ENCODE measurements at places on chromosomes 12 and 14.

DNA sequence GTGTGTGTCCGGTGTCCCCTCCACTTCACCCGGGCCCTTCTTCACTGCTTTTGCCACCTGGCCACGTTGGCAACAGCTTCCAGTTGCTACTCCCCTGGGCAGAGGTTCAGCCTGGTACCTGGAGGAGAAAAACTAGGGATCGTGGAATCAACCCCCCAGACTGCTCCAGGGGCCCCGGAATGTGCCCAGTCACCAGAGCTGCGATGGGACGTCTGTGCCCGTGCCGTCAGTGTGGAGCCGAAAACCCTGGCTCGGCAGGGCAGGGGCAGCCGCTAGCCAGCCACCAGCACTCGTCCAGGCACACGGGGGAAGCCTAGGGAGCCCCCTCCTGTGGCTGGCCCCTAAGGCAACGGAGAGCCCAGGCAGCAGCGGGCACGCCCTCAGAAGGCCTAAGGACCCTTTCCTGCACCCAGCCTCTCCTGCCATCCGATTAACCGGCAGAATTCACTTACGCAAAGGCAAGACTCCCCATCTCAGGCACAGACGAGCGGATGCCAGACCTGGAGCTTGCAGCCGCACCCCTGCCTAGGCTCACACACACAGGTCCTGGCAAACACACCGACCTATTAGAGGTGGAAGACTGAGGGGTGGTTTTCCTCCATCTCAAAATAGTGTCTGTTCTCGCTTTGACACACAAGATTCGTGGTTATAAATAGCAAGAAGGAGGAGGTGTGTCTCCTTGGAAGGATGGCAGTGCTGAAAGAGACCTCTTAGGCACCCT is 62.6 kb downstream of the FBXL14 start:
- H3K27me3 ChIP-seq: peaks cover 11% of the 10 kb centered on the region
- H3K27ac ChIP-seq: no peak overlapping the region
- no peak for DNase-seq
- H3K36me3 ChIP-seq: no peaks in the 10 kb centered on the region
- peak overlapping the region; percentile 74 for H3K4me3 ChIP-seq

DNA sequence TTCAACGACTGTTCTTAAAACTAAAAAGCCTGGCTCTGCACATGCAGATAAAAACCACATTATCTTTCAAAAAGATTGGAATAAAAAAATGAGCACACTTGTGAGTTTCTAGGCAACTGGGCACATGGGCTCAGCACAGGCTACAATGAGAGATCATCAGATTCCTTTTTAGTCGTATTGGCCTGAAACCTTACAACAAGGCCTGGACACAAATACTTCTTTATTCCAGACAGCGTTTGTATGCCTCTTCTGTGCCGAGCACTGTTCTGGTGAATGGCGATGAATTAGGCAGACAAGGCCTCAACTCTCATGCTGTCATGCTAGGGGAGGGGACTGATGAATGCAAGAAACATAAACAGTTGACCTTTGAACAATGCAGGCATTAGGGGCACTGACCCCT is 463.0 kb downstream of the AACS start:
- H3K36me3 ChIP-seq: no peaks in the 10 kb centered on the region
- no peaks in the 10 kb centered on the region for H3K27me3 ChIP-seq

GRCh38 chr12:100127766-100128511 is 14.7 kb downstream of the BLTP3B start:
- H3K4me3 ChIP-seq: no peak overlapping the region
- DNase-seq: no peak
- no peak overlapping the region for H3K27ac ChIP-seq
- no peaks in the 10 kb centered on the region for H3K27me3 ChIP-seq
- H3K36me3 ChIP-seq: no peaks in the 10 kb centered on the region

DNA sequence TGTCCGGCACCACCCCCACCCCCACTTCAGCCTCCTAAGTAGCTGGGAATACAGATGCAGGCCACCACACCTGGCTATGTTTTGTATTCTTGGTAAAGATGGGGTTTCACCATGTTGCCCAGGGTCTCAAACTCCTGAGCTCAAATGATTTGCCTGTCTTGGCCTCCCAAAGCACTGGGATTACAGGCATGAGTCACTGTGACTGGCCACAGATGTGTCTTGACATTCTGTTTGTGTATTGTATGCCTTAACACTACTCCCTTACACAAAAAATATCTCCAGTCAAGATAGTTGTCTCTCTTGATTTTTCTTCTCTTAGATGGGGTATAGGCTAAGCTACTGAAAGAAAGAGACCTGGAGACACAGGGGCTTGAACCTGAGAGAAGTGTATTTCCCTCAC is 17.6 kb downstream of the CLEC14A start:
- DNase-seq: no peak
- no peaks in the 10 kb centered on the region for H3K27me3 ChIP-seq
- no peaks in the 10 kb centered on the region for H3K36me3 ChIP-seq
- no peak overlapping the region for H3K4me3 ChIP-seq

- no peak overlapping the region for H3K27ac ChIP-seq
- H3K36me3 ChIP-seq: no peaks in the 10 kb centered on the region
- peaks cover 23% of the 10 kb centered on the region for H3K4me1 ChIP-seq
Observed at GRCh38 chr12:113198296-113198695, 12.8 kb downstream of the RITA1 start.

DNA sequence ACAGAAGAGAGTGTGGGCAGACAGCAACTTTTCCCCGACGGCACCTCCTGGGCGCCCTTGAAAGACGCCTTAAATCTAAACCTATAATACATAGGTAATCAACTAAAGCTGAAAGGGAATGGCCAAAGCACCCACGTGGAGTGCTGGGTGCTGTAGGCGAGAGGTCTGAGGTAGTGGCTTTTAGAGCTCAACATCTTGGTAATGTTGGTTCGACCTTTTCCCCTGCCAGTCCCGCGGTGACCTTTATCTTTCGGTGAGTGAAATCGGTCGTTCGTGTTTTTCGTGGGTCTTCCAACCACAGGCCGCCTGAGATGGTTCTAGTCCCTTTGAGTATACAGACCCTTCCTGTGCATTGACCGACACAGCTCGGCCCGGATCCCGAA is 9.1 kb downstream of the OR6S1 start:
- H3K36me3 ChIP-seq: no peaks in the 10 kb centered on the region
- no peaks in the 10 kb centered on the region for H3K27me3 ChIP-seq

GRCh38 chr12:111869671-111870070 is 27.6 kb downstream of the MAPKAPK5 start:
- H3K27me3 ChIP-seq: no peaks in the 10 kb centered on the region
- no peaks in the 10 kb centered on the region for H3K4me1 ChIP-seq
- H3K27ac ChIP-seq: no peak overlapping the region
- no peak for DNase-seq
- H3K36me3 ChIP-seq: peaks cover 27% of the 10 kb centered on the region

DNA sequence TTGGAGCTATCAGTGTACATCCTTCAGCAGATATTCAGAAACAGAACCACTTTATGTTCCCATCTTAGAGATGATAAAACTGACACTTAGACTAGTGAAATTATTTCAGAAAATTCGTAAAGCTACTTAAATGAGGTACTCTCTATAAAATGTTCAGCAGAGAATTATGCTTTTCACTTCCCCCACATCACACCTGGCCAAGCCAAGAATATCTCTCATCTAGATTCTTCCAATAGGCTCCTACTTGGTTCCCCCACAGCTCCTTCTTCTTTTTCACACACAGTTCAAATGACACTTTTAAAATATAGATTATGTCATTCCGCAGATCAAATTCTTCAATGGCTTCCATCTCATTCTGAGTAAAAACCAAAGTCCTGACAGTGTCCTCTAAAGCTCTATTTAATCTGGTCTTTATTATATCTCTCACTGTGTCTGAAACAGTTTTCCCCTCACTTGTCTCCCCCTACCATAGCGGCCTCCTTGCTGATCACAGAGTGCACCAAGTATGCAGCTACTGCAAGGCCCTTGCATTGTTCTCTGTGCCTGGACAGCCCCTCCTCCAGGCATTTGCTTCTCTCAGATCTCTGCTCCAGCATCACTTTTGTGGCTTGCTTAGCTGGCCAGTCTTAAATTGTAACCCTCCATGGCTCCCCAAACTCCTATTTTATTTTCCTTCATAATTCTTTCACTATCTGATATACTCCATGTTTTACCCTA is 736.8 kb upstream of the USP15 start:
- no peak overlapping the region for H3K27ac ChIP-seq
- H3K36me3 ChIP-seq: no peaks in the 10 kb centered on the region
- no peak for DNase-seq
- no peak overlapping the region for H3K4me3 ChIP-seq
- H3K27me3 ChIP-seq: no peaks in the 10 kb centered on the region
- no peaks in the 10 kb centered on the region for H3K4me1 ChIP-seq

DNA sequence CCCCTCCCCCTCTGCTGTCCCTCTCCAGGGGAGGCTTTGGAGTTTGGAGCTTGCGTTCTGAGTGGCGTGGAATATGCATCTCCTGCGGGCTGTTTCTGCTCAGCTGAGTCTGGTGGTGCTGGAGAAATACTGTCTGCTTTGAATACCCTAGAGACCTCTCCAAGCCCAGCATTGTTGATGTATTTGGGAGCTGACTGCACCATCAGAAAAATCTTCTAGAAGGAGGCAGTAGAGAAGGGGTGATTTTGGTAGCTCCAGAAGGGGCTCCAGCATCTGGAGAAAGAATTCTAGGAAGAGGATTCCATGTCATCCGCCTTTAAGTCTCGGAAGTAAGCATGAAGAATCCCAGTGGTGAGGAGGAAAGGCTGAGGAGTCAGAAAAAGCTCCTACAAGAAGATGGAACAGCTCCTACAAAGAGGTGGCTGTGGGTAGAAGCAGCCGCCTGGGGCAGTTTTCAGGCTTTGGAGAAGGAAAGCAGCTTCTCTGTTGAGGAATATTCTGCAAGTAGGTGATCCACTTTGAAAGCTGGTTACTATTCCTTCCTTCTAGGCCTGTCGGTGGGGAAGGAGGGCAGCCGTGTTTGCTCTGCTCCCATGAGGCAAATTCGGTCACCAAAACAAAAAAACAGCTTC is 9.7 kb downstream of the MLXIP start:
- DNase-seq: no peak
- no peak overlapping the region for H3K4me3 ChIP-seq
- H3K4me1 ChIP-seq: peaks cover 59% of the 10 kb centered on the region
- H3K36me3 ChIP-seq: no peaks in the 10 kb centered on the region

DNA sequence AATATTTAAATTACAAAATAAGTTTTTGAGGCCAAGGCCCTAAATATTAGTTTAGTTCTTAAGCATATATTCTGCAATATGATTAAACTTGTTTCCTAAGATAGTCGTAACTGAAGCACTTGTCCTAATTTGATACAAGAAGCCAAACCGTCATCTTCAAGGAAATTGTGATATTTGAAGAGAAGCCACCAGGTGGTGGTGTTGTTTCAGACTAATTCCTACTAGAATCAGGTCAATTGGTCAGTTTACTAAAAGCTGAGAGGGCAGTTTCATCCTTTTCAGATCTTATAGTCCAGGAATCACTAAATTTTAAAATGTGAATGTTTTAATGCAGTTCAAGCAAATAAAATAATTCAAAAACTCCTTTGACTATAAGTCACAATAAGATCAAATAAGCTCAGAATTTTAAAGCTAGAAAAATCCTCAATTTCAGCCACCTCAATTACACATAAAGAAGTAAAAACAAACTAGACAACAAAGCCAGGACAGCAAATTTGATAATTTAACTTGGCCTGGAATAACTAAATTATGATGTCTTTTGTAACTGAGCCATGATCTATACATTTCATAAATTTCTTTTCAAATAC is 7.1 kb upstream of the ARL1 start:
- no peaks in the 10 kb centered on the region for H3K4me1 ChIP-seq
- no peaks in the 10 kb centered on the region for H3K27me3 ChIP-seq
- no peak overlapping the region for H3K27ac ChIP-seq
- DNase-seq: no peak
- no peak overlapping the region for H3K4me3 ChIP-seq

GRCh38 chr14:76936483-76936882 is 92.0 kb downstream of the IRF2BPL start:
- H3K27me3 ChIP-seq: no peaks in the 10 kb centered on the region
- peak overlapping the region; percentile 32 for H3K27ac ChIP-seq
- H3K4me1 ChIP-seq: peaks cover 32% of the 10 kb centered on the region
- H3K4me3 ChIP-seq: no peak overlapping the region
- no peak for DNase-seq

- H3K27me3 ChIP-seq: no peaks in the 10 kb centered on the region
- no peaks in the 10 kb centered on the region for H3K36me3 ChIP-seq
- peak overlapping the region; percentile 26 for H3K27ac ChIP-seq
Observed at GRCh38 chr14:103634156-103634555, 5.1 kb downstream of the KLC1 start.
